ENCODE measurements at places on chromosomes 11 and 22. TPM values are rescaled to one million over a fixed set of nuclear protein-coding genes. Genes with fewer than 3 reads are reported as not detected.

GRCh38 chr22:32632512-32633315, 158.1 kb downstream of the FBXO7 start:
- DNase-seq, result no peak

GRCh38 chr22:36942556-36942955, 29.1 kb downstream of the CSF2RB start:
- DNase-seq, result no peak

GRCh38 chr11:2211113-2211971, 39.7 kb upstream of the TH start:
- no peak for DNase-seq

DNA sequence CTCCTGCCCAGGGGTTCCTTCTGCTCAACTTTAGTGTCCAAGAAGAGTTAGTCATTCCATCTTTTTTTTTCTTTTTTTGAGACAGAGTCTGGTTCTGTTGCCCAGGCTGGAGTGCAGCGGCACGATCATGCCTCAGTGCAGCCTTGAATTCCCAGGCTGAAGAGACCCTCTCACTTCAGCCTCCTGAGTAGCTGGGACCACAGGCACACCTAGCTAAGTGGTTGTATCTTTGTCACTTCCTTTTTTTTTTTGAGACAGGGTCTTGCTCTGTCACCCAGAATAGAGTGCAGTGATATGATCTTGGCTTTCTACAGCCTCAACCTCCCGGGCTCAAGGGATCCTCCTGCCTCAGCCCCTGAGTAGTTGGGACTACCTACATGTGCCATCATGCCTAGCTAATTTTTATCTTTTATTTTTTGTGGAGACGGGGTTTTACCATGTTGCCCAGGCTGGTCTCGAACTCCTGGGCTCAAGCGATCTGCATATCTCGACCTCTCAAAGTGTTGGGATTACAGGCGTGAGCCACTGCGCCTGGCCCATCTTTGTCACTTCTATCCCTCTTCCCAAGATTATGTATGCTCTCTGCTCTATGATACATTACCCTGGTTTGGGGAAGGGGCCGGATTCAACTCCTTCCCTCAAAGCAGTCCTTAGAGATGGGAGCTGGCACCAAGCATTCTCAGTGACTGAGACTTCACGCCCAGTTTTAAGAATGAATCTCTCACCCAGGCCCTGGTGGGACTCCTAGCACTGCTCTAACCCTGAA, 10.0 kb downstream of the SSH3 start:
- peak; percentile 51 for DNase-seq

DNA sequence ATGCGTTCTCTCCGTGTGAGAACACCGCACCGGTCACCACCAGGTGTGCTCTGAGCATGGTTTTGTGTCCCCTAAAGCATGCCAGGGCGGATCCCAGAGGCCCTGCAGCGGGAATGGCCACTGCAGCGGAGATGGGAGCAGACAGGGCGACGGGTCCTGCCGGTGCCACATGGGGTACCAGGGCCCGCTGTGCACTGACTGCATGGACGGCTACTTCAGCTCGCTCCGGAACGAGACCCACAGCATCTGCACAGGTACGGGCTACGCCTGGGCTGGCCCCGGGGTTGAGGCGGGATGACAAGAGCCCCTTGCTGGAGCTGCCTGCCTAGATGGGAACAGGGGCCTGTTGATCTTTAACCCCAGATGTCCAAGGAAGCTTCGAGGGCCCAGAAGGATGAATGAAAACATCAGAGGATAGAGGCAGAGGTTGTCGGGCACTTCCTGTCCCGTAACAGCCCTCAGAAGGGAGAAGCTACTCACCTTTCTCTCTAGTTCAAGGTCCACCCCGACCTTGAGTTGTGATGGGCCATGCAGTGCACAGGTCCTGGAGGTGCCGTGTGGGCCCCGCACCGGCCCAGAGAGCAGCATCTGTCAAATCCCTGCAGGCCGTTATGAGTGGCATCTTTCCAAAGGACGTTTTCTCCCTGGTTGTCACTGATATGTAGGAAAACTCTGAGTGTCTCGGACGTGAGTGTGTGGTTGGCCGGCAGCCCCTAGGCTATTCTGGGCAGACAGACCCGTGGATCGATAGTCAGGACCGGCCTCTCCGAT, 3.3 kb downstream of the CRELD2 start:
- DNase-seq, result peak; percentile 62

- DNase-seq, result no peak
These were observed 225.9 kb upstream of the SESN3 start for GRCh38 chr11:95456714-95457491.

GRCh38 chr22:44710474-44711240, 8.7 kb downstream of the PRR5 start:
- DNase-seq, result no peak

GRCh38 chr22:24803064-24803542, 2.9 kb upstream of the SGSM1 start:
- DNase-seq, result no peak

- no peak for DNase-seq
These were observed 256.5 kb downstream of the CNTN5 start for GRCh38 chr11:99277281-99277680.

- no peak for DNase-seq
These were observed 33.0 kb upstream of the SOX10 start for GRCh38 chr22:38017272-38017920.

GRCh38 chr11:44315947-44316658, 6.2 kb upstream of the ALX4 start:
- DNase-seq, result no peak

- DNase-seq, result no peak
These were observed 101.3 kb upstream of the E2F8 start for GRCh38 chr11:19342036-19342435.

- DNase-seq, result no peak
These were observed 30.7 kb upstream of the RBX1 start for GRCh38 chr22:40920526-40920925.

DNA sequence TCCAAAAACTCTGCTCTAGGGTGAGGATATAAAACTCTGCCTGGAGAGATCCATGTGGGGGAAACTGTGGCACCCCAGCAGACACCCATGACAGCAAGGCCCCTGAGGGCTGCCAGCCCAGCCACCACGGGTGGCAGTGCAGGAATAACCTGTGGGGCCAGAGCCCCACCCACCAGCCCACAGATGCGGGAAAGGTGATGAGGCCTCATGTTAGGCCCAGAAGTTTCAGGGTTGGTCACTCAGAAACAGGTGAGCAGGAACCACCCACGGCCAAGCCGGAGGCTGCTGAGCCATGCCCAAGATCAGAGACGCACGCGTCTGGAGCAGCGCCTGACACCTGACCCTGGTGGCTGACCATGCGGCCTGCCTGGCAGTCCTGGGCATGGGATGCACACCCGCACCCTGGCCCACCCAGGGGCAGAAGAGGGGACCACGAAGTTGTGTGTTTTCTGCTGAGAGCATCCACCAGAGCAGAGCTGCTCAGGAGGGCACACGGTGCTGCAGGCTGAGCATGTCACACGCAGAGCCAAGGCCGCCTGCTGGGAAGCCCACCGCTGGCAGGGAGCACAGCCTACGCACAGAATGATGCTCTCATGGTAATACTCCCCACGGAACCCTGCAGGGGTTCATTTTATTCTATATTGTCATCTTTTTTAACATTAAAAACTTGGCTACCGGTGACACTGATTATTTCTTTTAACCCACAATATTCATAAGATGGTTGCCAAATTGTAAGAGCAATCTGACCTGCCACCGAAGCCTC, 41.2 kb downstream of the DUSP8 start:
- DNase-seq, result no peak

DNA sequence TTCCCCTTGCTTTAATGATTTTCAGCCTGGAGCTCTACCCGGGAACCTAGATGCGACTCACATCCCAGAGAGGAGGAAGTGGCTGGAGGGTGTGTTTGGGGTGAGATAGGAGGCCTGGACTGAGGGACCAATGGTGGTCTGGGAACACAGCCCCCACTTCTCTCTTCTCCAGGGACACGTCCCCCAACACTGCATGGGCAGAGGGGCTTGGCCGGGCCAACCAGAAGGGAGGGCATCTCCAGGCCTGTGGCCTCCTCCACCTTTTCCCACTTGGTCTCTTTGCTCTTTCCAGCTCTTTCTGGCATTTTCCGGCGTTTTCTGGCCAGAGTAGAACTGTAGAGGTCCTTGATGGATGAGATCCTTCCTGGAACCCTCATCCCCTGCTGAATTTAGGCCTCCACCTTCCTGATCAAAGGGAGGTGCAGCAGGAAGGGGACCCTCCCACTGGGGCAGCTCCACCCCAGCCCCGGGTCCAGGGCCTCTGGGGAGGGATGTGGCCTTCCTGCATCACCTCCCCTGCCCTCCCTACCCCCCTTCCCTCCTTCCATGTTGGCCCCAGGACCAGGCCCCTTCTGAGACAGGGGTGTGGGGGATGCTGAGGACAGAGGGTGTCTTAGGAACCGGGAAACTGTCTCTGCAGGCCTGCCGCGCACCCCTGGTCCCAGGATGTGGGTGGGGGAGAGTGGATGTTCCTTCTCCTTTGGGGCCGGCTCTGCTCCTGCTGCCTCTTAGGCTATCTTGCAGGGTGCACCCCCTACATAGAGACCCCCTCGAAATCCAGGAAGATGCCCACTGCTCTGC, 24.4 kb downstream of the MRGPRG start:
- no peak for DNase-seq

GRCh38 chr22:29332886-29333496, 17.5 kb upstream of the RASL10A start:
- no peak for DNase-seq

DNA sequence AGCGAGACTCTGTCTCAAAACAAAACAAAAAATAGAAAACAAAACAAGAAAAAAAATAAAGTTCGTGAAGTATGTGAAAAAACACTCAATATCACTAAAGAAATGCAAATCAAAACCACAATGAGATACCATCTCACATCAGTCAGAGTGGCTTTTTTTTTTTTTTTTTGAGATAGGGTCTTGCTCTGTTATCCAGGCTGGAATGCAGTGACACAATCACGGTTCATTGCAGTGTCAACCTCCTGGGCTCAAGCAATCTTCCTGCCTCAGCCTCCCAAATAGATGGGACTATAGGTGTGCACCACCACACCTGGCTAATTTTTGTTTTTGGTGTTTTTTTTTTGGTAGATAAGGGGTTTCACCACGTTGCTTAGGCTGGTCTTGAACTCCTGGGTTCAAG, 37.5 kb downstream of the ATG16L2 start:
- DNase-seq, result no peak

- DNase-seq, result no peak
These were observed 1.8 kb downstream of the PHOX2A start for GRCh38 chr11:72242141-72242540.

The TRPM5 gene
- not detected for total RNA-seq

The OVOL1 gene
- not detected for total RNA-seq

The YAP1 gene
- 516 TPM for total RNA-seq

The GLB1L2 gene
- total RNA-seq, result 1.7 TPM

The CHADL gene
- total RNA-seq, result not detected

The MMP13 gene
- total RNA-seq, result not detected

The LDLRAD3 gene
- 21.6 TPM for total RNA-seq

The MRGPRX3 gene
- not detected for total RNA-seq

The IGLL1 gene
- total RNA-seq, result not detected

The OR2AG2 gene
- total RNA-seq, result 0.43 TPM

The GPR83 gene
- not detected for total RNA-seq

Measured in ascending aorta (tissue), 2 donors.